ENCODE measurements at places on chromosomes 4 and X.

GRCh38 chr4:48509543-48509942 lies 19.5 kb downstream of the ZAR1 start:
- DNase-seq = no peak

DNA sequence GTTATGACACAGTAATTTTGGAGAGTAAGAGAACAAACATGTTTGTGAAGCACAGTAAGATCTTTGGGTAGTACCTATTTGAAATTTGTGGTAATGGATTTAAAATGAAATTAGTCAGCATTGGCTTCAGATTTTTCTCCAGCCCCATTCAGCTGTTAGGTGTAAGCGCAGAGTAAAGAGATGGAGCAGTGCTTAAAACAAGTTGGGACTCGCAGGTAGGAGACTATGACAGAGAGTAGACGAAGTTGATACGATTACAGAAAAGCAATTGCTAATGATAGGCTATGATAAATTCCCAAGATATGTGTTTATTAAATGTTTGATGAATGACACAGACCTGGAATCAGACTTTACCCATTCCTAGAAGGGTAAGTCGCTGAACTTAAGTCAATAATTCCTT lies 72.6 kb downstream of the CHIC2 start:
- no peak for DNase-seq

- no peak for DNase-seq
Observed at GRCh38 chr4:10033191-10033881, 12.0 kb upstream of the SLC2A9 start.

GRCh38 chrX:102604327-102604726 lies 5.0 kb downstream of the ARMCX5 start:
- DNase-seq = no peak
